ENCODE measurements at places on chromosomes 11 and 22.

GRCh38 chr11:74011360-74012073, 2.6 kb upstream of the UCP3 start:
- DNase-seq, result no peak

DNA sequence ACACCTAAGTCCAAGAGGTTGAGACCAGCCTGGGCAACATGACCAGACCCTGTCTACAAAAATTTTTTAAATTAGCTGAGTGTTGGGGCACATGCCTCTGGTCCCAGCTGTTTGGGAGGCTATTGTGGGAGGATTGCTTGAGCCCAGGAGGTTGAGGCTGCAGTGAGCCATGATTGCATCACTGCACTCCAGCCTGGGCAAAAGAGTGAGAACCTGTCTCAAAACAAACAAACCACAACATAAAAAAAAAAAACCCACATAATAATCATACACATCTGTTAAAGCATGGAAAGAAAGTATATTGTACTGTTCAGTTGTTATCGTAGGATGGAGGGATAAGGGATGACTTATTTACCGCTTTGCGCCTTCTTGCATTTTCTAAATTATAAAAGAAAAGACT, 35.9 kb upstream of the GRK2 start:
- no peak for DNase-seq

GRCh38 chr22:40374567-40374966, 4.2 kb downstream of the SGSM3 start:
- DNase-seq, result no peak

DNA sequence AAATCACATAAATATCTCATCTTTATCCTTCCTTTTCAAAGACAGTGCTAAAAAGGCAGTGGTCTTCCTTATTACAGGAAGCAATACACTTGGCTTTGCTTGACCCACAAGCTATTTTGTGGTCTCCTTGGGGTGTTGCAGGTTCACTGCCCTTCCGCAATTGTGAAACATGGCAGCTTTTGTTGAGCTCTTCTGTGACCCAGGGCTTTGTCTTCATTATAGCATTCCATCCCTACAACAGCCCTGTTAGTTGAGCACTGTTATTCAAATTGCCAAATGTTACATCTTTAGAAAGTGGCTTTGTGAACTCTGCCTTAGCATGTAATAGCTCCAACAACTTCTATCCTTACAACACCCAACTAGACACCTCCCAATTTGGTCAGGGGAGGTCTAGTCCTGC, 107.1 kb downstream of the OPCML start:
- no peak for DNase-seq

GRCh38 chr11:104151404-104152204, 12.3 kb downstream of the PDGFD start:
- DNase-seq, result no peak

GRCh38 chr11:100593291-100593690, 93.8 kb upstream of the ARHGAP42 start:
- DNase-seq, result no peak

GRCh38 chr11:12140186-12140793, 29.9 kb downstream of the MICAL2 start:
- no peak for DNase-seq

- no peak for DNase-seq
Observed at GRCh38 chr11:75347781-75348566, 3.5 kb downstream of the ARRB1 start.

- DNase-seq, result no peak
Observed at GRCh38 chr11:776561-777287, 563 bp downstream of the GATD1 start.

- no peak for DNase-seq
Observed at GRCh38 chr11:112685111-112685510, 276.1 kb upstream of the NCAM1 start.

- DNase-seq, result no peak
Observed at GRCh38 chr11:5689551-5689983, at the start of gene TRIM22. Gene TRIM22 (plus strand): TSS chr11:5689790. CDS start chr11:5696233, 6,443 bp downstream.

DNA sequence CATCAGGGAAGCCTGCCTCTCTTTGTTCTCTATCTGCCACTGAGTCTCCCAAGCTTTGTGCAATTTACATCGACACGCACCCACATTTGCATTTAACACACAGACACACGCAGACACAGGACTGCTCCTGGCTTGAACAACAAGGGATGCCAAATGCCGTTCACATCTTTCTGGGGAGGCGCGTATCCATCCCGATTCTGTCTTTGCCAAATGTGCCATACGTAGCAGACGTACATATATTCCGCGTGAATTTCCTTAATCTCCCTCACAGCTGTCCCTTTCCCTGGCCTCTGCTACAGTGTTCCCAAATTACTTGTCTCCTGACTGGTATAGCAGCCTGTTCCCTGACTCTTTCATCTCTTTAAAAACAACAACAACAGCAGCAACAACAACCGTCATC, 409.5 kb downstream of the MIAT start:
- no peak for DNase-seq

- no peak for DNase-seq
Observed at GRCh38 chr22:42997582-42998090, 17.3 kb downstream of the PACSIN2 start.

- no peak for DNase-seq
Observed at GRCh38 chr11:45615182-45615792, 50.1 kb downstream of the CHST1 start.

DNA sequence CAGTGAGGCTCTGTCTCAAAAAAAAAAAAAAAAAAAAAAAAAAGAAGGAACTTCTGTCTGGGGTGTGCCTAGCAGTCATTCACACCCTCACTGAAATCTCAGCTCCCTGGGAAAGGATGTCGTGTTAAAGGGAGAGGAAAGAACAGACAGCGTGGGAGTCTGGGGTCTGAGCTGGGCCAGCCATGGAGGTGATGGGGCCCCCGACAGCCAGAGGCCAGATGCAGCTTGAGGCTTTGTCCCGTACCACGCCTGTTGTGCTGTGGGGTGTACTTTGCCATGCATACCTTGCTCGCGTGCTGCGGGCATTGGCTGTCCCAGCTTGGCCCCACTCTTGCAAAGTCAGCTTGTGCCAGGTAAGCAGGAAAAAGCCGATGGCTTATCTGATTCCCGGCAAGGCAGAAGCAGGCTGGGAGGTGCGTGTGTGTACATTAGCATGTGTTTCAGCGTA, 4.6 kb downstream of the SYT12 start:
- no peak for DNase-seq

DNA sequence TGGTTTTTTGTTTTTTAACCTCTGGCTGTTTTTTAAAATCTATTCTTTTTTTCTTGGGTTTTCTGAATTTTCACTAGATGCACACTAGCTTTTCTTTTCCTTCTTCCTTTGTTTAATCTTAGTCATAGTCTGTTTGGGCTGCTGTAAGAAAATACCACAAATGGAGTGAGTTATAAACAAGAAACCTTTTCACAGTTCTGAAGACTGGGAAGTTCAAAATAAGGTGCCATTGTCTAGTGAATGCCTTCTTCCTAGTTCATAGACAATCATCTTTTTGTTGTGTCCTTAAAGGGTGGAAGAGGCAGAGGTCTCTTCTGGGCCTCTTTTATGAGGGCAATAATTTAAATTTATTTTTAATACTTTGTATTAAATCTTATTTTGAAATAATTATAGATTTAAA, 532.9 kb upstream of the ANO5 start:
- DNase-seq, result no peak

DNA sequence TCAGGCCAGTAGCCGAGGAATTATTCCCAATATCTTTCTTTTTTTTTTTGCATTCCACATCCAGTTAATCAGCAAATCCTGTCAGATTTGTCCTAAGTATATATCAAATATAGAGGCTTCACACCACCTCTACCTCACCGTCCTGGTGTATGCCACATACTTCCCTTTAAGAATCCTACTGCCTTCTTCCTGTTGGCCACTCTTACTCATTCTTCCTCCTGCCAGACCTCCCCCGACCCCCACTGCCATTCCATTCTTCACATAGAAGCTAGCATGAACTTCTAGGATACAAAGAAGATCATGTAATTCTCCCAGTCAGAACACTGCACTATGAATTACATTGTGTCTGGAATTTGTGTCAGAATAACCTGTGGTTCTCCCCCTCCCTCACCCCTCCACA, 89.5 kb downstream of the TRIM44 start:
- no peak for DNase-seq

DNA sequence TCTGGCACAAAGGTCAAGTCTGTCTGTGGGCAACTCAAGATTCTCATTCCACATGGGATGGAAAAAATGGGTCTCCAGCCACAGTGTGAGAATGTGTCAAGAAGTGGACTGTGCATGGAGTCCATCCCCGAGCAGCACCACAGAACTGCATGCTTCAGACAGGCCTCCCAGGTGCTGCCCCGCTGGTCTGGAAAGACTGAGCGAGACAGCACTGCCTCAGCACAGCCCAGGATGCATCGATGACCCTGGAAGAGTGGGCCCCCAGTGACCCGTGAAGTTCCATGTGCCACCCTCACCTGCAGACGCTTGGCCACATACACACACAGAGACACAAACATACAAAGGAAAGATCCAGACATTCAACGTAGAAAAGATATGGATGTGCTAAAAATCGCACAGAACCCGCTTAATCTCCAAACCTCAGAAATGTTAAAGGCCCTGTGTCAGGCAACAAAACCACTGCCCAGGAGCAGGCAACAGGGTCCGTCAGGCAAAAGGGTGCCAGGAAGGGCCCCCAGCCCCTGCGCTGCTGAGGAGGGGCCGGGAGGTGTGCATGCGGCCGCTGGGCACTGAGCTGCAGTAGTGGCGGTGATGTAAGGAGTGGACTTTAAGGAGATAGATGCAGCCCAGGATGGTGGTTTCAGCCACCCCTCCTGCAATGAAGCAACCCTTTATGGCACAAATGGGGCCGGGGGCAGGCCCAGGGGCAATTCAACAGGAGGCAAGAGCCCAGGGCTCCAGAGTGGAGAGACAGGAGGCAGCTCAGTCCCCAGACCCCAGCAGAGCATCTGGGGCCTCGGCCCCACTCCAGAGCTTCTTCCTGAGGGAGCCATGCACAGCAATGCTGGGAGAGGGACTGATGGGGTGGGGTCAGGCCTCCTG, 84.7 kb downstream of the DGCR2 start:
- no peak for DNase-seq

- DNase-seq, result no peak
Observed at GRCh38 chr22:28440592-28441390, 238.8 kb downstream of the TTC28 start.

DNA sequence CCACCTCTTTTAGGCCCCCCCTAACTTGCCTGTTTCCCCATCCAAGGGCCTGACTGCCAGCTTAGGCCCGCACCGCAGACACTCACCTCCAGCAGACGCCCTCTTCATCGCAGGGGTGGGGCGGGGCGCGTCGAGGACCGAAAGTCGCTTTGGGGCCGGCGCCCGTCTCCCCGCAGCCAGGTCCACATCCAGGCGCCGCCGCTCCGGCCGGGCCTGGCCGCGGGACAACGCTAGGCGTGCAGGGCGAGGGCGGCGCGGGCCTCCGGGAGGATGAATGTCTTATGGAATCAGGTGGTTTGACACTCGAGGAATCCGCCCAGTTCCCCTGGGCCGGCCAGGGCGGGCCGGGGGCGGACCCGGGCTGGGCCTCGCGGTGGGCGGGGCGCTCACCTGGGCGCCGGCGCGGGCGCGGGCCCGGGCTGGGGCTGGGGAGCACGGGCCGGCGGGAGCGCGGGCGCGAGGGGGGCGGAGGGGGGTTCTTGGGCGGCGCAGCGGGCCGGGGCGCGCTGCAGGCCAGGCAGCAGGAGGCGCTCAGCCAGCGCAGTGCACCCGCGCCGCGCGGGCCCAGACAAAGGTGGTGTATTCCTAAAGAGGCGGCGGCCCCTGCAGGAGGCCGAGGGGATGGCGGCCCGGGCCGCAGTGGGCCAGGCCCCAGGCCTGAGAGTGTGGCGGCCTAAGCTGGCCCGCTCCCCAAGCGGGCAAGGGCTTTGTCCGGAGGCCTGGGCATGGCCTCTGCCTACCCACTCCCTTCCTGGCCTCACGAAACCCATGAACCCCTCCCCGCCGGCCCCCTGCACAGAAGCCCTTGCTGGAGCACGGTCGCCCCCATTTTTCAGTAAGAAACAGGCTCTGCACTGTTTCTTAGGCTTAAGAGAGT, 177.6 kb downstream of the IGLL1 start:
- no peak for DNase-seq

DNA sequence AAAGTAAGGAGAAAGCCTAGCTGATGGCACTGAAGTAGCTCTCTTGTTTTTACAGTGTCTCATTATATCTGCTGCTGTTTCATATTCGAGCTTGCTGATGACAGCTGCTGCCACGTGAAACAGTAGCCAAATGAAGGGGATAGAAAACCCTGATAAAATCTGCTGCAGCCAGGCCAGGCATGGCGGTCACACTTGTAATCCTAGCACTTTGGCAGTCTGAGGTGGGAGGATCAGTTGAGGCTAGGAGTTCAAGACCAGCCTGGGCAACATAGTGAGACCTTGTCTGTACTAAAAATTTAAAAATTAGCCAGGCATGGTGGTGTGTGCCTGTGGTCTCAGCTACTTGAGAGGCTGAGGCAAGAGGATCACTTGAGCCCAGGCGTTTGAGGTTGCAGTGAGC, 13.4 kb downstream of the IFT46 start:
- no peak for DNase-seq

DNA sequence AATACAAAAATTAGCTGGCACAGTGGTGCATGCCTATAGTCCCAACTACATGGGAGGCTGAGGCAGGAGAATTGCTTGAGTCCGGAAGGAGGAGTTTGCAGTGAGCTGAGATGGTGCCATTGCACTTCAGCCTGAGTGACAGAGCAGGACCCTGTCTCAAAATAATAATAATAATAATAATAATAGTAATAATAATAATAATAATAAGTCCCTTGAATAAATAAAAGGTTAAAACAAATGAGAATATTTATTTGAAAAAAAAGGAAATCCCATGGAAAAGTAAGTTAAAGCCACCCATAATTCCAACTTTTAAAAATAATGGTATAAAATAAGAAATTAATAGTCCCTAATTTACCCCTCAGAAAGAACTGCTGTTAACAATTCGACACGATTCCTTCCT, 10.0 kb upstream of the NAV2 start:
- no peak for DNase-seq

DNA sequence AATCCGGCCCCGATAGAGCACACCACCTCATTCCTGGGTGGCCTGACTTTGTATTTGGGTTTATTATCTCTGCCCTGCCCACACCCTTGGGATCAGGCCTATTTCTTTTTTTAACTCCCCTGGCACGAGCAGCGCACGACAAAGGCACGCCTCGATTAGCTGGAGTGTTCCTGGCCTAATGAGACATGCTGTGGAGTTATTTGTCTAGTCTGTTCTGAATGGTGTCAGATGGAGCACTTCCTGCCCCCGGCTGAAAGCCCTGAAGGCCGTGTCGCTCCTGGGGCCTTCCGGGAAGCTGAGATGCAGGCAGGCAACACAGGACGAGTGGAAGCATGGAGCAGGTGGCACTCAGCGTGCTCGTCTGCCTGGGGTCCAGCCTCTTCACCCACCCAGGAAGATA, 47.1 kb downstream of the LARGE1 start:
- DNase-seq, result no peak

Data from activated naive CD4-positive, alpha-beta T cell (primary cell).